Activated naive CD4-positive, alpha-beta T cell treated with Interleukin-2 at 50 U/mL for 16 hours (primary cell): ENCODE measurements at places on chromosomes 11 and 22.

DNA sequence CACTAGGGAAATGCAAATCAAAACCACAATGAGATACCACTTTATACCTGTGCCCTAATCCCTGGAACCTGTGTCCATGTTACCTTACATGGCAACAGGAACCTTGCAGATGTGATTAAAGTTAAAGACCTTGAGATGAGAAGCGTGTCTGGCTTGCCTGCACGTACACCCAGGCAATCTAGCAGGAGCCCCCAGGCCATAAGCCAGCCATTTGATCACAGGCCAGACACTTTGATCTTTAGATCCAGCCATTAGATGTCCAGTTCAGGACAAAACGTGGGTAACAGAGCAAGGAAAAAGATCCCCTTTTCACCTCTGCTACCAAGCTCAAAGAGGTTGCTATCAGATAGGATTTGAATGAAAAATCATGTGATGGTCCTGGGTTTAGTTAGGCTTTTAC is 378.8 kb downstream of the BUD13 start:
- no peak for DNase-seq

- no peak for DNase-seq
Measured at GRCh38 chr11:83744620-83745192, 458.5 kb upstream of the CCDC90B start.

GRCh38 chr11:8268530-8269400 is 5.1 kb upstream of the LMO1 start:
- no peak for DNase-seq

- no peak for DNase-seq
Measured at GRCh38 chr11:96065379-96065778, 141.5 kb upstream of the MTMR2 start.

DNA sequence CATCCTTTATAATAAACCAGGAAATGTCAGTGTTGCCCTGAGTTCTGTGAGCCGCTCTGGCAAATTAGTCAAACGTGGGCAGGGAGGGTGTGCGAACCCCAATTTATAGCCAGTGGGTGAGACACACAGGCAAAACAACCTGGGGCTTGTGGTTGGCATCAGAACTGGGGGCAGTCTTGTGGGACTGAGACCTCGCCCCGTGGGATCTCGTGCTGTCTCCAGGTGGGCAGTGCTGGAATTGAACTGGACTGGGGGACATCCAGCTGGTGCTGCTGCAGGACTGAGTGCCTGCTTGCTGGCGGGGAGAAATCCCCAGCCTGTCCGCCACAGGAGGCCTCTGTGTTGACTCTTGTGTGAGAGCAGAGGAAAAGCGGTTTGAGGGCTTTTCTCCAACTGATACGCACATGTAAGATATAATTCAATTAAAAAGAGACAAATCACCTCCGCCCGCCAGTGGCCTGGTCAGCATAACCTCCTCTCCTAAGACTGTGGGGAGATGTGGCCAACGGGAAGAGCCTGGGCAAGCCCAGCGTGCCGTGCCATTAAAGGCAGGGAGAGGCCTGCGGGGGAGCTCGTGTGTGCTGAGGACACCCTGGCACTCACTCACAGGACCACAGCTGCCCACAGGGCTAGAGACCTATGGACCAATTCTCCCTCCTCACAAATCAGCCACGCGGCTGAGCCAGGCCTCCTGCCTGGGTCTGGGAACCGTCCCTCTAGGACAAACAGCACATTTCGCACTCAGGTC is 18.4 kb downstream of the SULT4A1 start:
- DNase-seq = no peak

GRCh38 chr11:42171046-42171445 is 711.6 kb upstream of the LRRC4C start:
- no peak for DNase-seq

DNA sequence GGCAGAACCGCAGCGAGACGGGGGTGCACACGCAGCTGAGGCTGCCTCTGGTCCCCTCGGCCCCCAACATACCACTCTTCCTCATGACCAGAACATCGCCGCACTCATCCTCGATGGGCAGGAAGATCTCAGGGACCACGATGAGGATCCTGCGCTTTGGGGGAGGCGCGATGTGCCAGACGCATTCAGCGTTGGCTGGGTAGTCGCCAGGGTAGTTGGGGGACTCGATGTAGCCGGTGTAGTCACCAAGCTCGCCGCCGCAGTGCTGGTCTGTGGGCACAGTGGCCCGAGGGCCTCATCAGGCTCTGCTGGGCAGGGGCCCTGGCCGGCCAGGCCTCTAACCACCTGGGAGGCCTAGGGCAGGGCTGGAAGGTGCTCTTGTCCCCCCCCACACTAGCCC is 23.0 kb upstream of the TTLL12 start:
- no peak for DNase-seq

GRCh38 chr22:23169043-23169406 is 11.3 kb upstream of the BCR start:
- DNase-seq = no peak

GRCh38 chr22:41822317-41823057 is 10.4 kb upstream of the SREBF2 start:
- peak; percentile 39 for DNase-seq

DNA sequence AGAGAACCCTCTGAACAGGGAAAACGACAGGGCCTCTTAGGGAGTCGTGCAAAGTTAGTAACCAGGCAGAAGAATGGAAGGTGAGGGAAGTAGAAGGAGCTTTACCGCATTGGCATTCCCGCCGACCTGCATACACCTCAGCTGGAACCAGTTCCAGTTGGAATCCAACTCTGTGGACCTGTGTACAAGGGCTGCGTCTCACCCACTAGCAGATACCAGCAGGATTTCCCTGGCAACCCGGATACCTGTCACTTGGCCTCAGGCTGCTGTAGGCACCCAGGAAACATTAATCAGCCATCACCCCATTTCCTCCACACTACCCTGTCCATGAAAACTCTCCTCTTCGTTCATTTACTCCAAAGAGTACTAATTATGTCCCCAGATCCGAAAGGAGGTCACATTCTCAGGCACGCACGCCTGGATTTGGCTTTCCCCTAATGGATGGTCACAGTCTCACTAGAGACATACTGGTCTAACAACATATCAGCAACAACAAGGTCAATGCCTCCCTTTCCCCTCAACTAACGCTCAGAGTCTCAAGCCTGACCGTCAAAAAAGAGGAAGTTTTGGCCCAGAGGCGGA is 842 bp downstream of the ARFGAP2 start:
- no peak for DNase-seq

DNA sequence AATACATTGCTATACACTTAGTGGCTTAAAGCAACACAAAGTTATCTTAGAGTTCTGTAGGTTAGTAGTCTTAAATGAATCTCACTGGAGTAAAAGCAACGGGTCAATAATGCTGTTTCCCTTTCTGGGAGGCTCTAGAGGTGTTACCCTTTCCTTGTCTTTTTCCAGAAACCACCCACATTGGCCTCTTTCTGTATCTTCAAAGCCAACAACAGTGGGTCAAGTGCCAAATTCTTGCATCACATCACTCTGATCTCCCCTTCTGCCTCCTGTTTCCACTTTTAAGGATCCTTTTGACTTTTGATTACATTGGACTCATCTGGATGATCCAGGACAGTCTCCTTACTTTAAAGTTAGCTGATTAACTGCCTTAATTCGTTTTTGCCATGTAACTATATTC is 93.6 kb downstream of the DDX10 start:
- DNase-seq = no peak

DNA sequence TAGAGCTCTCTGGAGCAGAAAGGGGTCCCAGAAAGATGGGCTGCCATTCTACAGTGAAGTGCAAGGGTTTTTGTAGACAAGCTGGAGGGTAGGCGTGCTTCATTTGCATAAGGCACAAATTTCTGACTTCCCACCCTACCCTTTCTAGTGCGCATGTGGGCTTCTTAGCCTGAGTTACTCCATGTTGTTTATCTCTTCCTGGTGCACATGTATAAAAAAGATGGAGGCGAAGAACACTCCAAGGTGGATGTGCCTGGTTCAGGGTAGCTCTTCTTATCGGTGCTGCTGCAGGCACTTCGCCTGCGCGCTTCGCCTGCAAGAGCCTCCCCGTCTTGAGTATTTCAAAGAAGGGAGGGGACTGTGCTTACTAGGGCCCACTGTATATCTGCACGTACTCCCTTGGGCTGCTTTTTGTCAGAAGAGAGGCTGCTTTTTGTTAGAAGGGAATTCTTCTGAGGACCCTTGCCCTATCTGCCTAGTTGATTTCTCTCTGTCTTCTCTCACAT is 1047.3 kb upstream of the CNTN5 start:
- no peak for DNase-seq

DNA sequence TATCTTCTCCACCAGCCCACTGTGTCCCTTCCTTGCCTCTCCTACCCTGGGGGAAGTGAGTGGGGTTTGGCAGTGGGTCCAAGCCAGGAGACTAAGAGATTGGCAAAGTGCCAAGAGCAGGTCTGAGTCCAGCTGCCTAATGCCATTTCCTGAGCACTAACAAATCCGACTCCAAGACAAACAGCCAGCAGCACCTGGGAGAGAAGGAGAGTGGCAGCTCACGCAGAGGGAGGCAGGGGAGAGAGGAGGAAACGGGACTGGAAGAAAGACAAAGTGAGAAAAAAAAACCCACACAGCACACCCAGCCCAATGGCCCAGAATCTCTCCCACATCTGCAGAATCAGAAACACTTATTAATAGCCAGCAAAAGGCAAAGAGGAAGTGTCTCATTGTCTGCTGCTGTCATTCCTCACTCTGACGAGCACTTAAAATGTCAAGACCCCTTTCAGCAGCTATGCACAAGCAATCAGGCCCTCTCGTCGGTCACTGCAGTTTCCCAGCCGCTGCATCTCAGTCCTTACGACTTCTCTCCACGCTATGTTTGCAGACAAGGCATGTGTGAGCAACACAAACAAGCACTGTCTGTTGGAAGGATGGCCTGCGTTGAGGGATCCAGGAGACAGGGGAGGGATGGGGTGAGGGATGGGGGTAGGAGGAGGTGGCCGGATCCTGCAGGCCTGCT is 558.4 kb upstream of the CADM1 start:
- DNase-seq = no peak

- DNase-seq = no peak
Measured at GRCh38 chr11:129625930-129626329, 189.7 kb upstream of the TMEM45B start.

DNA sequence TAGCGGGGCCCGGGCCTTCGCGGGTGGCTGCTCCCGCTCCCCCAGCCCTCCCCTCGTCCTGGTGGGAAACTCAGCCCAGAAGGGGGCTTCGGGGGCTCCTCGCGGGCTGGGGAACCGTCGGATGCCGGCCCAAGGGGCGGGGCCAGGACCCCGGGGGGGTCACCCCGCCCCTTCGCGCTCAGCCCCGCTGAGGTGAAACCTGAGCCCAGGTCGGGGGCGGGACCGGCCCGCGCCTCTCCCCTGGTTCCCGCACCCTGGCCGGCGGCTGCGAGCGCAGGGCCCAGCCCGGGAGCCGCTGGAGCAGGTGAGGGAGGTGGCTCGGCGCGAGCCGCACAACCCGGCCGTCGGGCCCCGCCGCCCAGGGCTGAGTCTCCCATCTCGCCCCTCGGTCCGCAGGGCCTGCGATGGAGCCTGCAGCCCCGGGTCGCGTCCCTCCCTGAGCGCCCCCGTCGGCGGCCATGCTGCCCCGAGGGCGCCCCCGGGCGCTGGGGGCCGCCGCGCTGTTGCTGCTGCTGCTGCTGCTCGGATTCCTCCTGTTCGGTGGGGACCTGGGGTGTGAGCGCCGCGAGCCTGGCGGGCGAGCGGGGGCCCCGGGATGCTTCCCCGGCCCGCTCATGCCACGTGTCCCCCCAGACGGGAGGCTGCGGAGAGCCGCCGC is at the start of gene LARGE2:
Gene LARGE2 (plus strand): TSS at position 232 of the 658 bp plus-strand sequence. CDS start 227 bp downstream, at position 459.
- no peak for DNase-seq

DNA sequence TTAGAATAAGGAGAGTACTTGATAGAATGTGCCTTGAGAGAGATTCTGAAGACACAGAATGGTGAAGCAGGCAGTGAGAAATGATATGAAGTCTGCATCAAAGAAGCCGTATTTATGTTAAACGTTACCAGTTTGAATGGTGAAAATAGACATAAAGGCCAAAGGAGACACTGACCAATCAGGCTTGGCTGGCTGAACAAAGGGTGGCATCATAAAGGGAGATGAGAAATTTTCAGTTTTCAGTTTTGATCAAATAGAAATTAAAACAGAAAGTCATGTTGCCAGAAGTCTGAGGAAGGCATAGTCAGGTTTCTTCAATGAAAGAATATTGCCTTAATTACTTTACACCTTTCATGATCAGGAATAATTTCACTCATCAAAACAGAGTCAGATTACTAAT is 6.6 kb downstream of the OR51F1 start:
- DNase-seq = no peak

DNA sequence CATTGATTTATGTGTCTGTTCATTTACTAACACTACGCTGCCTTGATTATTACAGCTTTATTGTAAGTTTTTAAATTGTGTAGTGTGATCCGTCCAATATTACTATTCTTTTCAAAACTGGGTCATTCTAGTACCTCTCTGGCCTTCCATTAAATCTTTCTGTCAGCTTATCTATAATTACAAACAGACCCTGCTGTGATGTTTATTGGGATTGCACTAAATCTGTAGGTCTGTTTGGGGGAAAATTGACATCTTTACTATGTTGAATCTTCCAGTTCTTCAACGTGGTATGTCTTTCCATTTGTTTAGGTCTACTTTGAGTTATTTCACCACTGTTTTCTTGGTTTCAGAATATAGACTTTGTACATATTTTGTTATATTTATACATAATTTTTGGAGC is 15.6 kb downstream of the CABIN1 start:
- no peak for DNase-seq

- DNase-seq = no peak
Measured at GRCh38 chr22:28989484-28989883, 72.1 kb downstream of the C22orf31 start.

- DNase-seq = no peak
Measured at GRCh38 chr11:82908311-82908710, 6.8 kb downstream of the DDIAS start.

GRCh38 chr11:117282956-117283355 is 8.2 kb upstream of the BACE1-AS start:
- DNase-seq = no peak

- DNase-seq = no peak
Measured at GRCh38 chr11:65430406-65431217, 8.0 kb downstream of the NEAT1 start.

DNA sequence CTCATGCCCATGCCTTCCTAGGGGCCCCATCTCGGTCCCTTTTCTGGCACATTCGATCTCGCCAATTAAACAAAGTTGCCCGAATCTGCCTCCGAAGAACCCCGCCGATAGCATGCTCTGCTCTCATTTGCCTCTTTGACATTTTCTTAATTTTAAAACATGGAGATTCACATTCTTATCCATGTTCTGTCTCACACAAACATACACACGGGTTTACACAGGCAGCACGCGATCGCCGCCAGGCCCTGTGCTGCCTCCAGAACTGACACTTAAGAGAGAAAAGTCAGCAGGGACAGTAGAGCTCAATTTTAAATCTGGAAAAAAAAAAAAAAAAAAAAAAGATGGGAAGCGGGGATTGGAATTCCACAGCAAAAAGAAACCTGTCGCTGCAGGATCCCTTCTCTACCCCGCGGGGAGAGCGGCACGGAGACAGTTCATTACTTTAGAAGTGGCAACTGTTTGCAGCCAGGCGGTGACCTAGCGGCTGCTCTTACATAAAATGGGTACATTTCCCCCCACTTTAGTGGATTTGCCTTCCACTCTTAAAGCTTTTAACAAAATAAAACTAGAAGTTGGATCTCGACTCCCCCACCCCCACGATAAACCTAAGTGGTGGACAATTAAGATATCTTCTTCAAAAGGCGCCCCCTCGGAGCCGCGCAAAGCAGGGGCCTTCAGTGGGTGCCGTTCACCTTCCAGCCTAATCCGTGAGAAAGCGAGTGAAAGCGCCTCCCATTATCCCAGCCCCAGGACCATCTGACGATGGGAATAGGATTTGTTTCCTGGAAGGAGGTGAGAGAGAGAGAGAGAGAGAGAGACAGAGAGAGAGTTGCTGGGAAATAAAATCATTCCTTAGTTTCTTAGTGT is 13.7 kb downstream of the PAX6 start:
- no peak for DNase-seq
